GM23338 (cell line): ENCODE measurements at places on chromosomes 1 and 21.

DNA sequence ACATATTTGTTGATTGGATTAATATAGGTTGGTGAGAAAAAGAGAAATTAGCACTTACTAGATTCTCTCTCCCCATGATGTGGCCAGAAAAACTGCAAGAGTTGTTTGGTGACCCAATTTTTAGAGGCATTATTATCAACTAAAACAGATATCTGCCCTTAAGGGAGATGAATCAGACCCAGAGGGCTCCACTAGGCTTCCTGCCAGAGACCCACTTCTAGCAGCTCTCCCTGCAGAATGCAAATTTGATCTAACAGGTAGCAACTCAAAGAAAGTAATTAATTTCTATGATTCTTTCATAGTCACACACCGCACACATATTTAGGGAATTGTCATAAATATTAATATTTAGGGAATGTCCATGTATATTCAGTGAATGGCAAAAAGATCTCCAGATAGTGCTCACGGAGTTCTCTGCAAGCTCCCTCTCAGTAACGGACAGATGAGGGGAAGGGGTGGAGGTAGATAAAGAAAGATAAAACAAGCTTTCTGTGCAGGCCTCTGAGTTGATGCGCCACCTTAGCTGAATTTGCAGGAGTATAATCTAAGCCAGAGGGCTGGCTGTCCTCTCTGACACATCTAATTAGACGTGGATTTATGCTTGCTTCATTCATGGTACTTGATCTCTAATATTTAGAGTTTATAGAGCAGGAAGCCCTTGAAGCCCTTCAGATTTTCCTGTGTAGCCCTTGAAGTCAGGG lies 84.1 kb upstream of the CCDC190 start:
- DNase-seq, result no peak

- DNase-seq, result no peak
Measured at GRCh38 chr1:183630748-183631147, 4.8 kb downstream of the ARPC5 start.

GRCh38 chr1:153776845-153777370 lies 1.7 kb downstream of the SLC27A3 start:
- DNase-seq, result no peak

GRCh38 chr1:76627498-76627897 lies 239.8 kb upstream of the ST6GALNAC5 start:
- DNase-seq, result no peak

GRCh38 chr1:217881131-217881543 lies 250.0 kb downstream of the SPATA17 start:
- DNase-seq, result no peak

- peak; percentile 48 for DNase-seq
Measured at GRCh38 chr1:236522937-236523703, 662 bp upstream of the LGALS8 start.

DNA sequence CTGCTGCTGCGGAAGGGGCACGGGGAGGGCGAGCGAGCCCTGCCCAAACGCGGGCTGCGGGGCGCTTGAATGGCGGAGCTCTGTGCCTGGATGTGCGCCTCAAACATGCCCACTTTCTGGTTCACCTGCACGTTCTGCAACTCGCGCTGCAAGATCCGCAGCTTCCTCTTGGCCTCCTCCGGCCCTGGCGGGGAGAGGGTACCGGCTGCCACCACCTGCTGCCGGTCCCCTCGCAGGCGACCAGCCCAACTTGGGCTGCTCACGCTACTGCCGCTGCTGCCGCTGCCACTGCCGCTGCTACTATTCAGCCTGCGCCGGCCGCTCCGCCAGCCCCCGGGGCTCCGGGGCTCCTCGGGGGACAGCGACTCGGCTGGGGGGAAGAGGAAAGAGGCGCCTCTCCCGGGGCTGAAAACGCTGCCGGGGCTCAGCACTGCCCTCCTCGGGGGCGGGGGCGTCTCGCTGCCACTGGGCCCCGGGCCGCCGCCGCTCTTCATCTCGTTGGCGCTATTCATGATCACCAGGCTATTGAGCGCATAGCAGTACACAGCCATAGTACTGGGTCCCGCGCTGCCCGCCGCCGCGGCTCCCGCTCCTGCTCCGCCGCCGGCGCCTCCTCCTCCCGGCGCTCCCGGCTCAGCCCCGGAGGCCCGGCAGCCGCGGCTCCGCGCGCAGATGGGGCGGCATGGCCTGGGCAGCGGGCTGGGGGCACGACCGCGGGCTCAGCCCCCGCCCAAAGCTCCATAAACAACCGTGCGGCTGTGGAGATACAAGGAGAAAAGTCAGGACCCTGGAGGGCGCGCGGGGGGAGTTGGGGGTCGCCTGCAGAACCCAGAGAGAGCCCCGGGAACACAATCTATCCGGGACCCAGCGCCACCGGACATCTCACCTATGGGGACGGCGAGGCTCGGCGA lies 1.9 kb downstream of the ITPKB start:
- peak; percentile 75 for DNase-seq

GRCh38 chr1:21743476-21743875 lies 39.5 kb downstream of the USP48 start:
- no peak for DNase-seq

DNA sequence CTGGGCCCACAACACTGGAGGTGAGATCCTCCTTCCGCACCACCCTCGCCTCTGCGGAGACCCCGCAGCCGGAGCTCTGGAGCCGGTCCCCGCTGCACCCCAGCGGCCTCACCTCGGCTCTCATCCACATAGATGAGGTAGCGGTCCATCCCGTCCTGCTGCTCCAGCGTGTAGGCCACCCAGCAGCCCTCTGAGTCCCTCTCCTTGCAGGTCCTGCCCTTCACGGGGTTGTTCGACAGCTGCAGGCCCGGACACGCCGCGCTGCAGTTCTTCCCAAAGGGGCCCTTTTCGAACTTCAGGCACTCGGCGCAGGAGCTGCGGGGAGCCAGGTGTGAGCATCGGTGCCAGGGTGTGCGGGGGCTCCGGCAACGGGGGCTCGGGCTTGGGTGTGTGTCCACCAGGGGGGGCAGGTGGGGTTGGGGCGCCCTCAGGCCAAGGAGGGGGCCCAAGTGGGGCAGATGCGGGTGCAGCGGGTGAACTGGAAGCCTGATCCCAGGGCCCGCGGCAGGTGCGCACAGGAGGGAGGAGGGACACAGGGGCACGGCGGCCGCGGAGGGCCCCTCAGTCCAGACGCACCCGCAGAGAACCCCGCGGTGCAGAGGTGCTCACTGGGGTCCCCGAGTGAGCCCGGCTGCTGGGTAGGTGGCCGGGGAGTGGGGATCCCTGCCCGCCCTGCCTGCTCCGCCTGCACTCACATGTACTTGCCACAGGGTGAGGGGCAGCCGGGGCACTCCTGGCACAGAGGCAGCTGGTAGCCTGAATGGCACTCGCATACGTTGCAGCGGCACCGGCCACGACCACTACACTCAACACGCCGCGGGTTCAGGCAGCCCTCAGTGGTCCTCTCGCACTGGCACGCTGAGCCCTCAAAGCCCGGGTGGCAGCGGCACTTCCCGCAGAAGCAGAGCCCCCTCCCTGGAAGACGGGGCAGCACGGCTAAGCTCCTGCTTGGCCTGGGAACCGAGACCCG lies 15.4 kb upstream of the PTTG1IP start:
- DNase-seq, result no peak

DNA sequence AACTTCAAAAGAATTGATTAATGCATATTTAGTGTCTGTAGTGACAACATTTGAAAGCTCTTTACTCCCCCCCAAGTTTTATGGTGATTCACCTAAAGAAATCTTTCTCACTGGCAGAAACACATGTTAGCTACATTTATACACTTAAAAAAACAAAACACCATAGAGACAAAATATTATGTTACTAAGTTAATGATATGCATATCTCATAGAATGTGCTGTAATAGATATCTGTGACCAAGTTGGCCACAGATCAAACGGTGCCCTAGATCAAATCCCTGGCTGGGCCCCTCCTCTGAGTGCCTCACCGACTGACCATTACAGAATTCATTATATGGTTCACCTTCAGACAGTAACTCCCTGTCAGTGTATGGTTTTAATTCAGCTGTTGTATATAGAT lies 322.1 kb upstream of the LYPLAL1 start:
- no peak for DNase-seq

GRCh38 chr1:72197786-72198185 lies 84.6 kb downstream of the NEGR1 start:
- no peak for DNase-seq

DNA sequence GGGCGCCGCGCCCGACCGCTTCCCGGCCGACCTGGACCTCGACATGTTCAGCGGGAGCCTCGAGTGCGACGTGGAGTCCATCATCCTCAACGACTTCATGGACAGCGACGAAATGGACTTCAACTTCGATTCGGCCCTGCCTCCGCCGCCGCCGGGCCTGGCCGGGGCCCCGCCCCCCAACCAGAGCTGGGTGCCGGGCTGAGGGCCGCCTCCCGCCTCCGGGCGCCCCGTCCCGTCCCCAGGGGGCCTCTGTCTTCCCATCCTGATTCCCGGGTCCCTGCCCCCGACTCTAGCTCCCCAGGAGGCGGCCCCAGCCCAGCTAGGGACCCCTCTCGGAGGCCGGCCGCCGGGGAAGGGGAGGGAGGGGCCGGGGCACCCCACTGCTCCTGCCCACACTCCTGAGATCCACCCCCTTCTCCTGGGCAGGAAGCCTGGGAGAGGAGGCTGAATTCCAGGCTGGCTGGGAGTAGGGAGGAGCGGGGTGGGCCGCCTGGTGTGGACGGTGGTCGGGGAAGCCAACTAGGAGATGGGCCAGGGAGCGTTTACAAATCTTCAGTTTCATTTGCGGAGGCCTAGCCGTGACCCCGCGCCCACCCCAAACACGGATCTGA lies 21.4 kb downstream of the FOXO6 start:
- peak; percentile 68 for DNase-seq

DNA sequence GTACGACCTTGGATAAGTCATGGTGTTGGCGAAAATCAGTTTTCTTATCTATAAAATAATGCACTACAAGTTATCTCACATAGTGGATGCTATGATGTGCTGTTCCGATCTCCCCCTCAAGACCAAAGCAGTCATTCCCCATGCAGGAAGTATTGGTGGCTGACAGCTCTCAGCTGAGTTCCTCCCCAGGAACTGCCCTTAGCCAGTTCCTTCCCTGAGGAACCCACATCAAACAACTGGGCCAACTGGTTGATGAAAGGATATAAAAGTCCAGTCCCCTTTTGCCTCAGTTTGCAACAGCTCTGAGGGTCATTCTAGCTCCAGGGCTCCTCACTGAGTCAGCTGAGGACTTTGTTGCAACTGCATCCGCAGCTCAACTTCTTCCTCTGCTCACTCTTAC lies 16.1 kb upstream of the SLAMF1 start:
- no peak for DNase-seq

DNA sequence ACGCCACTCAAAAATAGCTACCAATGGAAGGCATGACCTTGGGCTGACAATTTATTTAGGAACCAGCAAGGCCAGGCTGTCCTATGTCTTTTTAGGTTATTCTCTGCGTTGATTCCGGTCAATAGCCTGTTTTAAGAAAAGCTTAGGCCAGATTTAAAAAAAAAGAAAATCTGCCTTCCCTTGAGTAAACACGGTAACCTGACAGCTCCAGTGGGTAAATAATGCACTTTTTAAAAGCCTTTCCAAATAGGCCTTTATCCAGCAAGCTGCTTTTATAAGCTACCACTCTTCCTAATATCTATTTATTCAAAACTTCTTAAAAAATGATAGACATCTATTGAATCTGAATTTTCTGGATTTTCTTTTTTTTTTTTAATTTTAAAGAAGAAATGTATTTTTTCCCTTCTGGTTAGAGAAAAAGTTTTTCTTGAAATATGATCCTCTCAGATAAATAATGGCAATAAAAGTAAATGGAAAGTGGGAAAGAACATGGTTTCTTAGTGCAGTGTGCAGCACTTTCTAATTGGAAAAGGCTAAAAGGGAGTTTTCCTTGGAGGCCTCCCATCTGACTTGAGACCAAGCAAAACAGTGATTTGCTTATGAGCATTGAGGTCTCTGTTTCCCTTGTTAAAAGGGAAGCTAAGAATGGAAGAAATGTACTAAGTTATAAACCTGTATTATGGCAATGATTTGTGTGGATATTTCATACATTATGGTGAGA lies 281.0 kb upstream of the RUNX1 start:
- DNase-seq, result no peak

DNA sequence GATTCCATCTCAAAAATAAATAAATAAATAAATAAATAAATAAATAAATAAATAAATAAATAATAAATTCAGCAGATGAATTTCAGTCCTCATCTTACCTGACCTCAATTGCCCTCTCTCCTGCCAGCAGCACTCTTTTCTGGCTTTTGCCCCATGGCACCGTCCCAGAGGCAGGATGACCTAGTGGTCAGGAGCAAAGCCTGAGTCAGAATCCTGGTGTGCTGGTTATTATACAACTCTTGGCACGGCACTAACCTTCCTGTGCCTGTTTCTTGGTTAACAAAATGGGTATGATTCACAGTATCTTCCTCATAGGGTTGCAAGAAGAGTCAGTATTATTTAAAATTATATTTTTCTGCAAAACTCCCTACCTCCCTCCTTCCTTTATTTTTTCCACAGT lies 43.0 kb downstream of the NKAIN1 start:
- no peak for DNase-seq

GRCh38 chr1:87410776-87411480 lies 82.2 kb downstream of the LMO4 start:
- DNase-seq, result no peak

DNA sequence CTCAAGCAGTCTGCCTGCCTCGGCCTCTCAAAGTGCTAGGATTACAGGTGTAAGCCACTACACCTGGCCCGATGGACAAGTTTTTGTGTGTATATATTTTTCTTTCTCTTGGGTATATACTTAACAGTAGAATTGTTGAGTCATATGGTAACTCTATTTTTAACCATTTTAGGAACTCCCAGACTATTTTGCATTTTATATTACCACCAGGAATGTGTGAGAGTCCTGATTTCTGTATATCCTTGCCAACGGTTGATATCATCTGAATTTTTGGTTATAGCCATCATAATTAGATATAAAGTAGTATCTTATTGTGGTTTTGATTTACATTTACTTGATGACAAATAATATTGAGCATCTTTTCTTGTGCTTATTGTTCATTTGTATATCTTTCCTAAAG lies 20.7 kb downstream of the FNBP1L start:
- no peak for DNase-seq

GRCh38 chr1:22694172-22694571 lies 16.5 kb upstream of the EPHB2 start:
- no peak for DNase-seq

- DNase-seq, result no peak
Measured at GRCh38 chr1:14267991-14268390, 330.5 kb upstream of the KAZN start.

DNA sequence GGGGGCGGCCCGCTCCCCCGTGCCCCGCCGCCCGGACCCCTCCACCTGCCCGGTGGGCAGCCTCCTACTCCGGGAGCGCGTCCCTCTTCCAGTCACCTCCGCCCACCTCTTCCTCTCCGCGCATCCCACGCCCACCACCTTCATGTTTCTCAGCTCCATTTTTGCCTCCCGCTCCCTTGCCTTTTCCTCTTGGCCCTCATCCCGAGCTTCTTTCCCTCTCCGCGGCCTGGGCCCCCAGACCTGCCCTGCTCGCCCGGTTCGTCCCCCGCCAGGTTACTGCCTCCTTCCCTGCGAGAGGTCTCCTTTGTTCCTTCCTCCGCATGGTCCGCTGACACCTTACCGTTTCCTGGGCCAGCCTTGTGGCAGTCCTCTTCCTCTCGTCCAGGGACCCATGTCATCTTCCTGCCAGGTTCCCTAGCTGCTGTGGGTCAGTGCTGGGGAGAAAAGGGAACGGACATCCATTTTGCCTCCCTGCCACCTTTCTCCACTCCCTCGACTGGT lies 563 bp downstream of the QSOX1 start:
- DNase-seq, result peak; percentile 54
